ENCODE measurements at places on chromosomes 4 and X. TPM values are rescaled to one million over a fixed set of nuclear protein-coding genes. Genes with fewer than 3 reads are reported as not detected.

DUSP9 gene
- not detected for total RNA-seq

NAP1L3 gene
- 7.7 TPM for total RNA-seq

MSMO1 gene
- total RNA-seq = 13.3 TPM

ABCG2 gene
- not detected for total RNA-seq

CITED1 gene
- not detected for total RNA-seq

ZDHHC15 gene
- total RNA-seq = 0.20 TPM

DNA sequence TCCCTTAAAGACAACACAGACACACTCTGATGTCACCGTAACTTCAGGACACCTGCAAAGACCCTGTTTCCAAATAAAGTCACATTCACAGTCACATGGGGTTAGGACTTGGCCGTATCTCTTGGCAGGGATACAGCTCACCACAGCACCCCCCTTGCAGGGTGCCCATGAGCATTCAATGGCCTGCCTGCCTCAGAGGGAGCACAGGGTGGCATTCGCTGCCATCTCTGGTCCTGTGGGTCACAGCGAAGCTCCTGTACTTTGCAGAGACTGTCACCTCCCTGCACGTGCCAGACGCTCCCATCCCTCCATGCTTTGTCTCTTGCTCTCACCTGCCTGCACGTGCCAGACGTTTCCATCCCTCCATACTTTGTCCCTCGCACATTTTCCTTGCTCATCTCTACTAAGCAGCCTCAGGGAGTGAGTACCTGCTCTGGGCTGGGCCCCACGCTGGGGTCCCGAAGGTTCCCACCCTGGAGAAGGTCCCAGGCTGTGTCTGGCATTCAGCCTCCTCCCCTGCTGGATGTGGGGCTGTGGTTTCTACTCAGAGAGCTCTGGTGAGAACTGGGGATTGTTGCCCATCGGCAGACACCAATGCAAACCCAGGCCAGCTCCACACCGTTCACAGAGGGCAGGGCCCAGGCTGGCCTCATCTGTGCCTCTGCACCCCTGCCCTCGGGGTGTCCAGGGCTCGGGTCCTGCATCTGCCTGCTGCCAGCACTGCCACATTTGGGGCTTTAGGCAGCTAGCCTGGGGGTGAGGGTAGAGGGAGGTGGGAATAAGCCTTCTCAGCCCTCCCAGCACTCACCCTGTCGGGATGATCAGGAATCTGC lies 15.8 kb downstream of the HTRA3 start:
- H3K27me3 ChIP-seq = no peaks in the 10 kb centered on the region
- H3K36me3 ChIP-seq = no peaks in the 10 kb centered on the region
- H3K27ac ChIP-seq = no peak overlapping the region
- H3K4me3 ChIP-seq = no peak overlapping the region

DNA sequence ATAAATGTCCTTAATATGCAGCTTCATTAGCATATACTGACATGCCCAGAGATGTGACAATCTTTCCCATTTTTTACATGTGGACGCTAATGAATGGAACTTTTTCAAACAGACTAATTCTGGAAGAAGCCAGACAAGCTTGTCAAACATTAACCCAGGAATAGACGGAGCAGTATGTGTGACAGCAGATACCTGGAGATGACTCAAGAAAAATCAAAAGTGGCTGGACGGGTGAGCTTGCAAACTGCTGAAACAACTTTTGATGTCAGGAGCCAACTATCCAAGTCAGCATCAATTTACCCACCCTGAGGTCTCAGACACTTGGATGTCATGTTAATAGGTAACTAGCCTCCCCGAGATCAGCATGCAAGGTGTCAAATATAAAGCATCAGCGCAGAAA lies 183.0 kb downstream of the PACRGL start:
- H3K27ac ChIP-seq = no peak overlapping the region
- H3K36me3 ChIP-seq = no peaks in the 10 kb centered on the region
- no peak overlapping the region for H3K4me3 ChIP-seq
- no peak for DNase-seq
- H3K27me3 ChIP-seq = no peaks in the 10 kb centered on the region

GRCh38 chr4:61924131-61924530 lies 724.0 kb downstream of the ADGRL3 start:
- H3K27me3 ChIP-seq = no peaks in the 10 kb centered on the region
- H3K4me3 ChIP-seq = no peak overlapping the region
- H3K36me3 ChIP-seq = no peaks in the 10 kb centered on the region
- DNase-seq = no peak

DNA sequence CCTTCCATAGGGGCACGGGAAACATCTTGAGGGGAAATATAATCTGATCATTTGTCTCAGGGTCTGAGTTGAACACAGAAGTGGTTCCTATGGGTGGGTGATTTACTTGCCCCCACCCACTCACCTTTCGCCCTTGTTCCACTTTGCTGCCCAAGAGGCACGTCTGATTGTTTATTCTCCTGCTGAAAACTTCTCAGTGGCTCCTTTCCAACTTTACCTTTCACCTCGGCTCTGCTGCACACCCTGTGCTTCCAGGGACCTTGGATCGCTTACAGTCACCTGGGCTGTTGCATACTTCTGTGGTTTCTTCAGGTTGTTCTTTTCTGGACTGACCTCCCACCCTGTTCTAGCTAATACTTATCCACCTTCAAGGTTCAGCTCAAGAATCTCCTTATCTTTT lies 213.4 kb upstream of the JADE1 start:
- H3K36me3 ChIP-seq = no peaks in the 10 kb centered on the region
- no peak overlapping the region for H3K4me3 ChIP-seq
- no peak for DNase-seq
- H3K27me3 ChIP-seq = no peaks in the 10 kb centered on the region
- no peak overlapping the region for H3K27ac ChIP-seq

DNA sequence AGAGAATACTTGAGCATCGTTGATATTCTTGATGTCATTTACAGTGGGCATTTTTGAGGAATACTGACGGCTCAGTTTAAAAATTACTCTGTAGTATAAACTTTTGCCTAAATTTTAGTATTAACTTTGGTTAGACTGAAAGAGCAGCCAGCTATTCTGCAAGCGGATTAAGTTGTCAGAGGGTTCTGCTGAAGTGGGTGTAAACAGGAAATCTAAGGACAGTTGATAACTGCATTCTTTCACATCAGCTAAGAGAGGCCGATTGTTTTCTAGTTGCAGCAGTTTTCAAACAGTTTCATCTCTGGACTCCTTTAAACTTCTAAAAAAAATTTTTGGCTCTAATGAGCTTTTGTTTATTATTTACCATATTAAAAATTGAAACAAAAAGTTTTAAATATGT lies 149.6 kb downstream of the RAPGEF2 start:
- no peak for DNase-seq
- no peaks in the 10 kb centered on the region for H3K27me3 ChIP-seq
- no peak overlapping the region for H3K4me3 ChIP-seq
- no peaks in the 10 kb centered on the region for H3K36me3 ChIP-seq
- no peaks in the 10 kb centered on the region for H3K4me1 ChIP-seq

DNA sequence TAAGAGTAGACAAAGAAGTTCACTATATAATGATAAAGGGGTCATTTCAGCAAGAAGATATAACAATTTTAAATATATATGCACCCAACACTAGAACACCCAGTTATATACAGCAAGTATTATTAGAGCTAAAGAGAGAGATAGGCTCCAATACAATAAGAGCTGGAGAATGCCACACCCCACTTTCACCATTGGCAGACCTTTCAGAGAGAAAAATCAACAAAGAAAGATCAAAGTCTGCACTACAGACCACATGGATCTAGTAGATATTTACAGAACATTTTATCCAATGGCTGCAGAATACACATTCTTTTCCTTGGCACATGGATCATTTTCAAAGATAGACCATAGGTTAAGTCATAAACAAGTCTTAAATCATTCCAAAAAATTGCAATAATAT lies 479.7 kb upstream of the DIAPH2 start:
- no peaks in the 10 kb centered on the region for H3K27me3 ChIP-seq
- no peak for DNase-seq
- no peak overlapping the region for H3K4me3 ChIP-seq

DNA sequence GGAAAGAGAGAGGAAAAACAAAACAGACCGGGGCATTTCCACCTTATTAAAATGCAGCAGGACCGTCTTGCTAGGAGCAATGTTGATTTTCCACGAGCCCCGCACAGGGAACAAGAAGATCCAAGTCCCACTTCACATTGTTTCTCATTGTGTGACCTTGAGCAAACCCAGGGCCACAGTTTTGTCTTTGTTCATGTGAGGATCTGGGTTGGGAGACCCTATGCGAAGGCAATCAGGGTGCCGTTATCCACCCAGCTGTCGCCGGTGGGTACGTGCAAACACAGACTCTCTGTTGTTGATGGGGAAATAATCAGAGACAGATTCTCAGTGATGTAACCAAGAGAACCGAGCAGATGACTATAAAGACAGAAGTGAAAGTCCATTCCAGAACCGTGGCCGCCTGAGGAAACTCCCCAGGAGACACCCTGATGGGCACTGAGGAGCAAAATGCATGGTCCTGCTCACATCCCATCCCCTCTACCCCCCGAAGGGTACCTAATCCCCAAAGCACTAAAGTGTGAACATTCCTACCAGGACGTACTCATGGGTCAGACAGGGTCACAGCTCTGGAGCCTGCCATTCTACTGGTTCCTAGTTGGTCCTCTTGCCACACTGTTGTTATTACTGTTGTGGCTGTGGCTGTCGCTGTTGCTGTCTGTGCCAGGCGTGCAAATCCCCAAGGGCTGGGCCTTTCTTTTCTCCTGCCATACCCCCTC lies 102.7 kb upstream of the RBPJ start:
- H3K4me3 ChIP-seq = no peak overlapping the region
- H3K27me3 ChIP-seq = no peaks in the 10 kb centered on the region
- no peak for DNase-seq
- peaks cover 3% of the 10 kb centered on the region for H3K4me1 ChIP-seq
- peak overlapping the region; percentile 22 for H3K27ac ChIP-seq

Measured in CD4-positive, alpha-beta T cell (primary cell).